Stimulated activated CD8-positive, alpha-beta memory T cell treated with anti-CD3 and anti-CD28 coated beads, Interleukin-2, amount 100 ng/mL, for 1 hour (primary cell): ENCODE measurements at places on chromosomes 2 and 18.

- no peak for DNase-seq
Measured at GRCh38 chr18:67290421-67290820, 226.1 kb downstream of the DSEL start.

- DNase-seq, result no peak
Measured at GRCh38 chr2:38215993-38216392, 140.0 kb upstream of the CYP1B1 start.

DNA sequence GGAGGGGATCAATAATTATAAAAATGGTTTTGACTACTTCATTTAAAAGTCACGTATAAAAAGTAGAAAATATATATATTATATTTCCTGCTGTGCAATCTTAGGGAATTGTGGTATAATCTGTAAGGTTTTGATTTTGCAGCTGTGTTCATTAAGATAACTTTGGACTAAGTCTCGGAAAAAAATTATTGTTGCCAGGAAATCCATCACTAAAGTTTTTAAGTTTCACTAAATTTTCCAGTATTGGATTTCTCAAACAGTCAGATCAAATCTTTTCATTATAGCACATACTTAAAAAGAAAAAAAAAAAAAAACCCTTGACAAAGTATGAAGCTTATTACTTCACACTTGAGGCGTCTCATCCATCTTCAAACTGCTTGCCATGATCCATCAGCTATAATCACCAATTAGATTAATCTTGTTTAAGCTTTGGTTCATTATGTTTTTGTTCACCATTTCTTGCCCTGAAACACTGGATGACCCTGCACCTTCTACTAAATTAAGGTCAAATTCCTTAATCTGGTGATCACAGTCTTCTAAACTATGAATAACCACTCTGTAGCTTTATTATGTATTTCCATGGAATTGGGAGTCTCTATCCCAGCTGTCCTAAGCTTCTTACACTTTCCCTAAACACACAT lies 326.6 kb upstream of the COL3A1 start:
- DNase-seq, result no peak

GRCh38 chr2:68274022-68274421 lies 21.7 kb upstream of the PPP3R1 start:
- no peak for DNase-seq

GRCh38 chr18:12239431-12239830 lies 14.7 kb upstream of the CIDEA start:
- DNase-seq, result no peak

- DNase-seq, result no peak
Measured at GRCh38 chr2:25255745-25256487, 85.8 kb downstream of the DNMT3A start.

DNA sequence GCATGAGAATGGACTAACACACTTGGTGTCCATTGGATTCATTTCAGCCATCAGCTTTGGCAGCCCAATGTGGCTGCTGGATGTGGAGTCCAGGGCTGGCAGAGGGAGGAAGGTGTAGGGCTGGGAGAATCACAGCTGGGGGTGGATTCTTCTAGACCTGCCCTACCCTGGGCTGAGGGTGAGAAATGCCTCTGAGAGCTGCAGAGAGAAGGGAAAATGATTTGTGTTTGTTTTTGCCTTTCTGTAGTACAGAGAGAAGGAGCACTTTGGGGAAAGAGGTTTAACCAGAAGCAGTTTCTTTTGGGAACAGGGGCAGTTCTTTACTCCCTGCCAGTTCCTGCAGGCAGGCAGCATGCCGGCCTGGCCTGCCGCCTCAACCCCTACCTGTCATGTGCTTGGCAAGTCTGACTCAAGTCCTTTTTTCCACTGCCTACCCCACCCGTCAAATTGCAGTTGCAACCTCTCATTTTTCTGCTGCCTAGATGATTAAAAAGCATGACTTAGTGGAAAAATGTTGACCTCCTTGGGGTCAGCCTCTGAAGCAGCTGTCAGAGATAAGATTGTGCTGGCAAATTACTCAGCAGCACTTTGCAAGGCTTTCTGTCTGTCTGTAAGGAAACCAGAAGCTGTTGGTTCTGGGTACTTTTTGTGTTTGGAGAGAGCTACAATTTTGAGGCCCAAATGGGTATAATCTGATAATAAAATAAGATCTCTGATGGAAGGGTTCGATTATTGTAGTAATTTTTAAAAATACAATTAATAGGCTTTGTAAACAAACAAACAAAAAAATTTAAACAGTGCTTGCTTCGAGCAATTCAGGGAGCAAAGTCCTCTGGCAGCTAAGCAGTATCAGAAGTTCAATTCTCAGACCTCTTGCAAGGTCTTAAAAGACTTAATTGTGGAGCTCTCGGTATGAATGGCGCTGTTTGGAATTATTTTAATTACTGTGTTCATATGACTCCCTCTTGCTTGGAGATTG lies 21.7 kb downstream of the LBH start:
- peak; percentile 48 for DNase-seq

- no peak for DNase-seq
Measured at GRCh38 chr2:71643674-71644357, 190.5 kb downstream of the DYSF start.

GRCh38 chr2:50355891-50356290 lies 676.0 kb downstream of the NRXN1 start:
- DNase-seq, result no peak

DNA sequence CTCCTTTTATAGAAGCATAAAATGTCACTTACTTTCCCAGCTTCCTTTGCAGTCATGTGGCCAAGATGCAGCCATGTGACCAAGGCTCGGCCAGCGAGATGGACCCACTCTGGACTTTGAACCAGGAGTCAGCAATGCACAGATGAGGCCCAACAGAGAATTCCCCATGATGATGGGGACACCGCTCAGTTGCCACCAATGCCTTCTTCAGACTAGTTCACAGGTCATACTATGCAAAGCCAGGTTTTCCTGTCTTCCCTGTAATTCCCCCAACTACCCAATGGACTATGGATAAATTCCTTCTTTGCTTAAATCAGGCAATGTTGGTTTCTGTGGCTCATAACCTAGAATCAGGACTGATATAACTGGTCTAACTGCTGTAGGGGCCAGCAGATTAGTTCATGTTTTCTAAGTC lies 22.5 kb upstream of the REL start:
- no peak for DNase-seq

DNA sequence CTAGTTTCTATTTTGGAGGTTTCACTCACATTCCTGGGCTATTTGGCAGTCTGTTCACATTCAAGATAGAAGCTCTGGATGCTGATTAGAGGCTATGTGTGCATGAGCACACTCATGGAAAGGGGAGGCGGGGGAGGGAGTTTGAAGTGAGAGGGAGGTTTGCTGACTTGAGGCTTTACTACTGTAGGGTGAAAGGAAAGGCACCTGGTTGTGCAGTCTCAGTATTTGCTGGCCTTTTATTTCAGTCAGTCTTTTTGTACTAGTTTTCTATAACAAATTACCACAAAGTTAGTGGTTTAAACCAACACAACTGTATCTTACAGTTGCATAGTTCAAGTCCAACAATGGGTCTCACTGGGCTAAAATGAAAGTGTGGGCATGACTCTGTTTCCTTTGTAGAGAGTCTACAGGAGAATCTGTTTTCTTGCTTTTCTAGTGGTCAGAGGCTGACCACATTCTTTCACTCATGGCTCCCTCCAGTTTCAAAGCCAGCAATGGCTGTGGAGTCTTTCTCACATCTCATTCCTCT lies 47.7 kb upstream of the NR4A2 start:
- no peak for DNase-seq

- DNase-seq, result no peak
Measured at GRCh38 chr2:29580223-29580622, 341.2 kb downstream of the ALK start.

DNA sequence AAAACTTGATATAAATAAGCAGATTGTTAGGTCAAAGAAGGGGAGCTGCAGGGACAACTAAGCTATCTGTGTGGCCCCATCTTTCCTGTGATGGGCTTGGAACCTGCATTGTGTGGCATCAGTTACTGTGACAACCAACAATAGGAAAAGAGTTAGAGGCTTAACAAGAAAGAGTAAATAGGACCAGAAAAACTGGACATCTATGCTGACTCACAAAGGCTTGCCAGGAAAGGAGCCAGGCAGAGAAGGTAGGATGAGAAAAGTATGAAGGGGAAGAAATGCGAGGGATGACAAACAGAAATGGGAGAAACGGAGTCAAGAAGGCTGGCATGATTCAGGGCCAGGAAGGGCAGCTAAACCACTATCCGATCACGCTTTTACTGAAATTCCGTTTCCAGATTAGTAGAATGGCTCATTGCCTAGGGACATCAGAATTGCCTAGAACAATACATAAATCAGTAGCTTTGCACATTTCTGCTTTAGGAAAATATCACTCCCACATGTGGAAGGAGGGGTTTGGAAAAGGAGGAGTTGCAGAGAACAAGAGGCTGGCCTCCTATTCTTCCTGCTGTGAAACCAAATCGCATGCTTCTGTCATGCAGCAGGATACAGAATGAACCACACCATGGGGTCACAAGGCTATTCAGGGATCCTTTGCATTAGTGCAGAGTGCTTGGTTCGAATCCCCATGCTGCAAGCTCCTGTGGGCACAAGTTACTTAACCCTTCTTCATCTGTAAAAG lies 7.3 kb downstream of the PLA2R1 start:
- no peak for DNase-seq

DNA sequence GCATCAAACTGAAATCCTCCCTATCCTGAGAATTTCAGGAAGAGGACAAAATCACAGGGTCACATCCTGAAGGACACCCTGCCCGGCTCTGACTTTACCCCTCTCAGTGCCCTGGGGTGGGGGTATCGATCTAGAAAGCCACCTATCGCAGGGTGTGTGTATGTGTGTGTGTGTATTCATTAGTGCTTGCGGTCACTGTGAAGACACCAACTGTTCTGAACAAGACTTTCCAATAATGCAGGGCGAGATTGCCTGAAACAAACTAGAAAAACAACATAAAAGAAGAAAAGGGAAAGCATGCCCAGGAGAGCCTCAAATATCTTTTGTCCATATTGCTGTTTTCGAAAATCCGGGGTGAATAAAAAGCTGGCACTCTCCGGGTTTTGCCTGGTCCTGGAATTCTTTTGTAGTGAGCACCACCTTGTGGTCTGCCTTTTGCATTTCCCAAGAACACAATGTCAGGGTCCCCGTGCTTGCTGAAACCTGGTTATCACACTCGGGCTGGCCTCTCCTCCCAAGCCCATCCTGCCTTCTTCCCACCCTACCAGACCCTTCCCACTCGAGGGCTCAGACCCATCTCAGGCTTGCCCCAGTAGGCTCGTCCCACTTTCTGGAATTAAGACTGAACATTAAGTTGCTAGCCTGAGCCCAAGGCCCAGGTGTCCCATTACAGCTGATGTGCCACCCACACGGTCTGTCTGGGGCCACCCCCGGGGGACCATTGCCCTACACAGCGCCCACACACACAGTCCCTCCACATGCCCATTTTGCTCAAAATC lies 25.0 kb upstream of the COPS8 start:
- DNase-seq, result no peak

GRCh38 chr2:139165601-139166000 lies 385.4 kb upstream of the NXPH2 start:
- no peak for DNase-seq

GRCh38 chr2:14324308-14324707 lies 308.2 kb upstream of the LRATD1 start:
- DNase-seq, result no peak

DNA sequence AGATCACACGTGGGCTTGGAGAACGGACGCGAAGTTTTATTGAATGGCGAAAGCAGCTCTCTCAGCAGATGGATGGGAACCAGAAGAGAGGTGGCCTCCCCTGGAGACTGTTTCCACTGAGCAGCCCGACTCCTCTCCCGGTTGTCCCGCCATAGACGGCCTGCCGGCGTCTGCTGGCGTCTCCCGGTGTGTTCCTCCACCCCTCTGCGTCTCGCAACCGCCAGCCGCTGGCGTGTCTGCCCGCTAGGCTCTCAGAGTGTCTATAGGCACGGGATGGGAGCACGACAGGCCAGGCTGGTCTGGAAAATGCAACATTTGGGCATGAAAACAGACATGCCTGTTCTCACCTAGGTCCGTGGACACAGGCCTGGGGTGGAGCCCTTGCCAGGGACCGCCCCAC lies 366.7 kb upstream of the SOX11 start:
- DNase-seq, result no peak

DNA sequence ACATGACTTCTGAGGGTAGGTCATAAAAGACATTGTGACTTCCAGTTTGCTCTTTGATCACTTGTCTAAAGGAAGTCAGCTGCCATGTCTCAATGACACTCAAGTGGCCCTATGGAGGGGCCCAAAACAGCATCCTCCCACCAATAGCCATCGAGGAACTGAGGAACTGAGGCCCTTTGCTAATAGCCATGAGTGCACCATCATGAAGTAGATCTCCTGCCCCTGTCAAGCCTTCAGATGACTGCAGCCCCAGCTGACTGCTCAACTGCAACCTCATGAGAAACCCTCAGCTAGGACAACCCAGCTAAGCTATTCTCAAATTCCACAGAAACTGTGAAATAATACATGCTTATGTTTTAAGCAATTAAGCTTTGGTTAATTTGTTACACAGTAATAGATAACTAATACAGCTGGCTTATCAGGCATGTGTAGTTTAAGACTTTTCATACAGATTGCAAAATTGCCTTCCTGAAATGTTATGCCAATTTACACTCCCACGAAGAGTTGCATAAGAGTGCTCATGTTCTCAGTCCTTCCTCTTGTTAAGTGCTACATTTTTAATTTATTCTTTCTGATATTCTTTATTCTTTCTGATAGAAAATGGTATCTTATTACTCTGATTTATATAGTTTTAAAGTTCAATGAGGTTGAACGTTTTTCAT lies 105.6 kb upstream of the NDUFV2 start:
- no peak for DNase-seq

- DNase-seq, result no peak
Measured at GRCh38 chr2:191942090-191942738, 95.3 kb upstream of the CAVIN2 start.

DNA sequence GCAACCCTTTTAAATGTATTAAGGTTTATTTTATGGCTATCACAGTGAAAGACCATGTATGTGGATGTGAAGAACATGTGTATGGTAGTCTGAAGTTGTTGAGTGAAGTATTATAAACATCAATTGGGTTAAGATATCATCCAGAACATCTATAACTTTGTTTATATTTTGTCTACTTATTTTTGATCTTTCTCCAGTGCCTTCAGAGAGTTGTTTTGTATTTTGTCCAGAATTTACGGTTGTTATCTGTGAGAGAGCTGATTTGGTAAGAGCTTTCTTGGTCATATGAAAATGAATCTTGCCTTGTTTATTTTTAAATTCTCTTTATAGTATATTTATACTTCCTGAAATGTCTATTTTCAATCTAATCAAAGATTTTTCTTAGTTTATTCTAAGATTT lies 573.7 kb upstream of the POU3F3 start:
- DNase-seq, result no peak

DNA sequence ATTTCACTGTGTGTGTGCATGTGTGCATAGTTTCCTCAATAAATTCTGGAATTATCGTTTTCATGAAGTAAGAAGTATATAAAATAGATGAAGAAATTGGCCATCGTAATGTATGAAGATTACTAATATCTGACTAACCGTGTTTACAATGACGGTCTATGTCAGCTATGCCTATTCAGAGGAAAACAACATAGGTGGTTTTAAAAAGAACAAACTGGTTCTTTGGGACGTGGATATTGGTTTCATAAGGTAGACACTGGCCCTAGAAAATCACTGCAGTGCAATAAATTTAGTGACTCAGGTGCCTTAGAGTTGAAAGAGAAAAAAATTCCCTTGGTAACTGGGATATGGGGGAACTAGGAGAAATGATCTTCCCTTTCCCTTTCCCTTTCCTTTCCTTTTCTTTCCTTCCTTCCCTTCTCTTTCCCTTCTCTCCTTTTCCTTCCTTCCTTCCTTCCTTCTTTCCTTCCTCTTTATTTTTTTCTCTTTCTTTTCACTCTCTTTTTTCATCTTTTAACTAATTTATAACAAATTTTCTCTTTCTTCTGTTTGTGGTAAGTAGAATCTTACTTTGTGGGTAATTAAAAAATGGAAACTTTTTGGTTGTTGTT lies 36.4 kb downstream of the MAP2 start:
- no peak for DNase-seq

GRCh38 chr2:20526160-20526559 lies 79.3 kb downstream of the RHOB start:
- DNase-seq, result no peak
